ENCODE measurements at places on chromosomes 3 and 15.

GRCh38 chr3:194962056-194962455 is 276.4 kb downstream of the FAM43A start:
- no peak for DNase-seq

DNA sequence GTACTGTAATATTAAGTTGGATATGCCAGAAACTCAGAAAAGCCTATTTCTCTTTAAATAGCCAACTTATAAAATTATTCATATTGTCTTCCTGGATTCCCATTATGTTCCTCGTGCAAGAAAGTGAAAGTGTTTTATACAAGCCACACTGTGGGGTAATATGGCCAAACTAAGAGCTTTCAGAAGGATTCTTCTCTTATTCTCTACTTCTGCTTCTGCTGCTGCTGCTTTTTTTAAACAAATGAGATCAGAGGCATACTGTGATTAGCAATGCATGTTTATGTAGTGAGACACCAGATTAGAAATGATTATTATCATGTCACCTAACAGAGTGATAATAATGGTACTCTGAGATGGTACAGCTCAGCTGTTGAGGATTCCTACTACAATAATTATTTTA is 1026.5 kb upstream of the CFAP20DC start:
- no peak for DNase-seq

GRCh38 chr3:123781571-123782275 is 102.4 kb downstream of the MYLK start:
- DNase-seq: no peak

DNA sequence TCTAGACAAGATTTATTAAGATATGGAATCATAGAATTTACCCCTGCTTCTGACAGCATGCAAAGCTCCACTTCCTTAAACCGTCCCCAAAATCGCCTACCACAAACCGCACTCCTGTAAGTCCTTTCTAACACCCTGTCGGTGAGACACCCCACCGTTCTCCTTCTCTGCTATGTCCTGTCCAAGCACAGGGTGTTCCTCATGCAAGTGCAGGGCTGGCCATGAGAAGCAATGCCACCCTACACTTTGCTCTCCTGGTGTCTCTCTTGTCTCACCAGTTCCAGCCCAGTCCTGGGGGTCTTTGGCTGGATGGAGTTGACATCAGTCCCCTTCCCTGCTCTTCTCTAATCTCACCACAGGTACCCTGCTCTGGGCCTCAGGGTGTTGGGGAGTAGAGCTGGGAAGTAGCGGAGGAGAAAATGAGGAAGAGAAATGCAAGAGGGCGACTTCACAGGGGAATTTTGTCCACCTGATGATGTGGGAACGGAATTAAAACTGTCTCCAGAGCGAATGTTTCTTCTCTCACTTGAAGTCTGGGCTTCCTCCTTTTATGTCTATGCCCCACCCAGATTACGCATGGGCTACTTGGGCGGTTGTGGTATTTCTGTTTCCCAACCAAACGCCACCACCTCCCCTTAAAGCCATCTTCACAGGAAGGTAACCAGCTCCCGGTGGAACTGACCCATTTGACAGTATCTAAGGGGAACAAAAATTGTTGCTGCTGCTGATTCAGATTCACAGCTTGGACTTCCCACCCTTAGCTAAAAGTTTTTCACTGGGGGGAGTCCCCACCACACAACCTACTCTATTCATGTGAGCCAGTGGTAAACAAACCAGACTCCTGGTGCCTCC is 49.9 kb downstream of the CASR start:
- DNase-seq: no peak

- DNase-seq: no peak
Observed at GRCh38 chr3:162165346-162165745, 668.7 kb downstream of the OTOL1 start.

DNA sequence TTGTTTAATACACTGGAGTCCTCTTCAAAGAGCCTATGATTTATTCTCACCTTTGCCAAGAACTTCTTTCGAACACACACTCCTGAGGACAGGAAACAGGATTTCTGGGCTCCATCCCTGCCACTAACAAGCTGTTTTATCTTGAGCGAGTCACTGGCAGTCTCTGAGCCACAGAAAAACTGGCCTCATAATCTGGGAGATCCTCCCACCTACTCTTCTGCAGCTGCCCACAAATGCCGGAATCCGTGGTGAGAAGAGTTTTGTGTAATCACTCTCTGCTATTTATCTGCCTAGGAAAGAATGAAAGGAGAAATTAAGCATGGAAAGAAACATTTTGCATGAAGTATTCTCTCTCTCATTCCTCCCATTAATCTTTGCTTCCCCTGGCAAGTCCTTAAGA is 172.0 kb upstream of the TRIM42 start:
- DNase-seq: no peak

DNA sequence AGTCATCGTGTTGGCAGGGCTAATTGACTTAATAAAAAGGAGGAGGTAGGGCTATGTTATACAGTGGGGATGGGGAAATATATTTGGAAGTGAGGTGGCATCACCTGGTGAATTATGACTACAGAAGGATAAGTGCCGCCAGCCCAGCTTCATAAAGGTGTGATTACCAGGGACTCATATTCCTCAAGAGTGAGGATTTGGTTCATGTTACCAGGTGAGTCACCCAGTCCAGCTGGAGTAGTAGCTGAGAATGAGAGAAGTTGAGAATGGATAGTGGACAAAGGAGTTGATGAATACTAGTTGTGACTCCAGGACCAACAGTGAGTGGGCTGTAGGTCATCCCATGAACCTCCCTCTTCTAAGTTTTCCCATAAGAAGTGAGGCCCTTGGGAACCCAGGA is 143.0 kb upstream of the GALNT15 start:
- DNase-seq: no peak

DNA sequence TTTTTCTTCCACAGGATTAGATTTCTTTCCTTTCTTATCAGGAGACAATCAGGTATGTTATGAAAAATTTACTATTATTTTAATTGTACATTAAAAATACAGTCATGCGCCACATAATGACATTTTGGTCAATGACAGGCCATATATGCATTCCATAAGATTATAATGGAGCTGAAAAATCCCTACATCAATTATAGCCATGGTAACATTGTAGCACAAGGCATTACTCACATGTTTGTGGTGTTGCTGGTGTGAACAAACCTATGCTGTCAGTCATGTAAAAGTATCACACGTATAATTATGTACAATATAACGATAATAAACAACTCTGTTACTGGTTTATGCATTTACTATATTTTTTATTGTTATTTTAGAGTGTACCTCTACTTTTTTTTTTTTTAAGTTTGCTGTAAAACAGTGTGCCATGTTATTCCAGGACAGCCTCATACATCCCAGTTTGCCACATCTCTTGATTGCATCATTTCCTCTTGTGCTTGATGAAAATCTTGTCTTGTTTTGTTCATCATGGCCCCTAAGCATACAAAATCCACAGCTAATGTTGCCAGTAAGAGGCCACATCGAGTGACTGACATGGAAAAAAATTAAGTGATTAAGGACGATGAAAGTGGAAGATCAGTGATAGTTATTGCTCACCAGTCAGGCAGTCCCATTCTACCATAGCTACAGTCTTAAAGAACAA is 21.4 kb downstream of the CALML4 start:
- no peak for DNase-seq

- no peak for DNase-seq
Observed at GRCh38 chr3:110521019-110521418, 550.6 kb upstream of the NECTIN3 start.

DNA sequence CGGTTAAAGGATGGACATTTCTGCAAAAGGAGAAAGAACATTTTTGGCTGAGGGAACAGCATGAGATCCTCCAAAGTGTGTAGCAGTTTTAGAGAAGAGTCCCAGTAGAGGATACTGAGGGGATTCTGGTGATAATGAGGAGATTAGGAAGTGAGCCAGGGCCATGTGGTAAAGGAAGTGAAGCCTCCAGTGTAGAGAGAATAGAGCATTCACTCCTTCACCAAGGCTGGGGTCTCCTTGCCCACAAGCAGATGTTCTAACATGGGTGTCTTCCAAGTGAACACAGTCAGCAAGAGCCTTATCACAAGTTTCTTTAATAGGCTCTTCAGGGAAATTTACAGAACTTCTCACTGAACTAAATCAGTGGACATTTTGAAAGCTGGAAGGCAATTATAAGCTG is 173.7 kb downstream of the SSR3 start:
- DNase-seq: no peak

DNA sequence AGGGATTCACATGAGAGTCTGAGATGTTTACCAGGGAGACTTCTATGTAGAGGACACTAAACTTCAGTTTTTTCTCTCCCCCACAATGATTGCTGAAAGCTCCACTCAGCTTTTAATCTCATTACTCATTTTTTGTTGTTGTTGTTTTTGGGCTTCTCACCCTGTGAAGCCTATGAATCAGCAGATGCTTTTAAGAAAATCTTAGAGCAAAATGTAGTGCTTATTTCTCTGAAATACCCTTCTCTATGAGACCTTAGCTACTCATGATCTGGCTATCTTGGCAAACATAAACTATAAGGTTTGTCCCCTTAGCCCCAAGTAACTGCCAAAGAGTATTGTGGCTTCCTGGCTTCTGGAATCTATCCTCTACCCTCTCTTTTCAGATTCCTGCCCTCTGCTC is 537.3 kb downstream of the OCA2 start:
- DNase-seq: no peak

- DNase-seq: no peak
Observed at GRCh38 chr15:42890161-42890913, 30.2 kb downstream of the TTBK2 start.

- no peak for DNase-seq
Observed at GRCh38 chr15:91946581-91947292, 93.2 kb downstream of the SLCO3A1 start.

- no peak for DNase-seq
Observed at GRCh38 chr15:47390208-47390765, 327.0 kb upstream of the SEMA6D start.

GRCh38 chr3:149198611-149199010 is 23.0 kb downstream of the CP start:
- no peak for DNase-seq

GRCh38 chr3:144995856-144996255 is 1024.2 kb downstream of the DIPK2A start:
- no peak for DNase-seq

DNA sequence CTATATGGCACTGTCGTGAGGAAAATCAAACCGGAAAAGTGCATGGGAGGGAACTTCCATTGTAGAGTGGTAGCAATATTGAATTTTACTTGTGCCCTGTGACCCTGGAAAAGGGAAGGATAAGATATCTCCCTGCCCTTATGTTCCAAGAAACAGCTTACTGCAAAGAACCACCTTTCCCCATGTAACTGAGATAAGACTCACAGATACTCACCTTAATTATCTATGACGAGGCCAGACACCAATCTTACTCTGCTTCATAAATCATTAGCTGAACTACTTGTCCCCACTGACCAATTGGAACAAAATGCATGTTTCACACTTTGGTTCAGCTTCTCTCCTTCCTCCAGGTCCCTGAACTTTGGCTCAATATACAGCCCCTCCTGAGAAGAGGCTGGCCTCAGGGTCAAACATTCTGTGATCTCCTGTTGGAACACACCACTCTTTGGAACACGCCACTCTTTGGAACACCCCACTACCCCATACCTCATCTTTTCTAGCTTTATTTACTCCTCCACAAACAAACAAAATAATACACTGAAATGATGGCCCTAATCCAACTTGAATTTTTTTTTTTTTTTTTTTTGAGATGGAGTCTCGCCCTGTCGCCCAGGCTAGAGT is 6.9 kb upstream of the TOPAZ1 start:
- DNase-seq: no peak

All from activated CD4-positive, alpha-beta T cell treated with anti-CD3 and anti-CD28 coated beads for 24 hours (primary cell).